Brain microvascular endothelial cell (primary cell): ENCODE measurements at places on chromosomes 11 and 22.
A peak's percentile ranks its signal among the peaks of the same experiment; 100 is the strongest.

DNA sequence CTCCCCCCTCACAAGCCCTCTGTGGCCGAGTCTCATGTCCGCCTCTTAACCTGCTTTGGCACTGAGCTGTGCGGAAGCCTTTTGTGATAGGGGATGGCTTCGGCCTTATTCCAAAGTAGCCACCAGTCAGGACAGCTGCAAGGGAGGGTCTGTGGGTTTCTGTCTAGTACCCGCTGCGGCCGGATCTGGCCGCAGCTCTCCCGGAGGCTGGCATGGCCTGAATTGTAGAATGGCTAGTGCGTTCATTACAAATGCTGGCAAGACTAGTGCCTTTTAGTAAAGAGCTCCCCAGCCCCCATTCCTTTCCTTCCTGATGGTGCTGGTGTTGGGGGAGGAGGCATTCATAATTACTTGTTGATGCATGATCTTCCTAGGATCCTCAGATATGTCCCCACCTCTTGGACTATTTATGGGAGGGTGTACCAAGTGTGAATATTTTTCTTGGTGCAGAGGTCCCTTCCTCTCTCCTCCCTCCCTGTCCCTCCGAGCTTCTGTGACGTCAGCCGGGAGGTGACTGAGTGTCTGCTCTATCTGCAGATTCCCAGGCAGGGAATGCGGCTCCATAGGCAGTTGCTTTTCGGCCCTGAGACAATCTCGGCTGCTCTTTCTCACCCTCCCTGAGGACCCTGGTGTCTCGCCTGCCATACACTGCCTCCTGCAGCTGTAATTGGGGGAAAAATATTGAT lies 108.7 kb upstream of the E2F8 start:
- no peak for DNase-seq

DNA sequence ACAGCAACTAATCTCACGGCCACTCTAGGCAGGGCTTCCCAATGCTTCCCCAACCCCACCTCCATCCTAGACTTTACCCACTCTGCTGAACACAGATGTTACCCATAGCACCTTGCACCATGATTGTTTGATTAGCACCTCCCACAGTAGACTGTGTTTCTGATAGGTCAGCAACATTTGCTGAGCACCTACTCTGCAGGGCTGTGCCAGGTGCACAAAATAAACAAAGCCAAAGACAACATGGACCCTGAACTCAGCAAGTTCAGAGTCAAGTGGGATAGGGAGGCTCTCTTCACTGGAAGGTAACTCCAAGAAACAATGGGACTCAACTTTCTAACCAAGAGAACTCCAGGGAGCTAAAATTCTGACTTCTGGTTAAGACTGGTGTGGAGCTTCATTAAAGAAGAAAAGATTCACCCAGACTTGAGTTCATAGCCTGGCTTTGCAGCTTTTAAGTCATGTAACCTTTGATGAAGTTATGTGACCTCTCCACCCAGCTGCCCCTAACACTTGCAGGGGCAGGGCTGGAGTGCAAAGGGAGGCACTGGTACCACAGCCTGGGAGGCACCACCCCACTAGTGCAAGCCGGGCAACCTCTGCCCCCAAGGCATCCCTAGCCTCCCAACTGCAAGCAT lies 6.7 kb upstream of the RTN4RL2 start:
- DNase-seq, result no peak

GRCh38 chr11:19963697-19964387 lies 196.4 kb downstream of the DBX1 start:
- DNase-seq, result no peak

DNA sequence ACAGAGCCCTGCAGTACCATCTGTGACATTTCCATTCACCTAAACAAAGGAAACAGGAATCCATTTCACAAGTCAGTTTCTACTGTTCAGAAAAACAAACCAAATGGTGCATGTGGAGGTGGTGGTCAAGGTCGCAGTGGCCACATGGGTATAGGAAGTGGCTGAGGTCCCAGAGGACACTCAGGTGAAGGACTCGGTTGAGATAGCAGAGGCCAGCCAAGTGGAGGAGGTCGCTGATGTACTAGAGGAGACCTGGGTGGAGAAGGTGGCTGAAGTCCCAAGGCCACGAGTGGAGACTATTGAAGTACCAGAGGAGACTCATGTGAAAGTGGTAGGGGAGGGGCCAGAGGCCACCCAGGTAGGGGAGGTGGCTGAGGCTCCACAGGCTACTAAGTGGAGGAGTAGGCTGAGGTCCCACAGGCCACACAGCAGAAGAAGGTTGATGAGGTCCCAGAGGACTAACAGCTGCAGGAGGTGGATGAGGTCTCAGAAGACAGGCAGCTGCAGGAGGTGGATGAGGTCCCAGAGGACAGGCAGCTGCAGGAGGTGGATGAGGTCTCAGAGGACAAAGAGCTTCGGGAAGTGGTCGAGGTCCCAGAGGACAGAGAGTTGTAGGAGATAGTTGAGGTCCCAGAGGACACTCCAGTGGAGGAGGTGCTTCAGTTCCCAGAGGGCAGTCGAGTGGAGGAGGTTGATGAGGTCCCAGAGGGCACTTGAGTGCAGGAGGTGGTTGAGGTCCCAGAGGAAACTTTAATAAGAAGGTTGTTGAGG lies 40.2 kb downstream of the ZNF195 start:
- no peak for DNase-seq

DNA sequence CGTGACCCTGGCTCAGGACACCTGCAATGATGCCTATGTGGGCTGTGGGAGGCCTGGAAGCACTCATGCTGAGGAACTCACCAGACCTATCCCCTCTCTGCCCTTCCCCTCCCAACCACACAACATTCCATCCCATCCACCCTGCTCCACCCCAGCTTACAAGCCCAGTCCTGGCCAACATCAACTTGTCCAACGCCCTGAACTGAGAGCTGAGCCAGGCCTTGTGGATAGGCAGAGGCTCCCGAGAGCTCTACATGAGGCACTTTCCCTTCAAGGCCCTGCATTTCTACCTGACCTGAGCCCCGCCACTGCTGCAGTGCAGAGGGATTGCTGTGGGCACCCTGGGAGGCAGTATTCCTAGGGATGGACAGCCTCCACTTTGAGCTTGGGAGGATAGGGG lies 112.4 kb downstream of the PDE2A start:
- no peak for DNase-seq

- no peak for DNase-seq
Measured at GRCh38 chr11:57571606-57572005, 4.1 kb upstream of the UBE2L6 start.

- DNase-seq, result peak; percentile 9
Measured at GRCh38 chr11:115606498-115607220, 102.4 kb upstream of the CADM1 start.

DNA sequence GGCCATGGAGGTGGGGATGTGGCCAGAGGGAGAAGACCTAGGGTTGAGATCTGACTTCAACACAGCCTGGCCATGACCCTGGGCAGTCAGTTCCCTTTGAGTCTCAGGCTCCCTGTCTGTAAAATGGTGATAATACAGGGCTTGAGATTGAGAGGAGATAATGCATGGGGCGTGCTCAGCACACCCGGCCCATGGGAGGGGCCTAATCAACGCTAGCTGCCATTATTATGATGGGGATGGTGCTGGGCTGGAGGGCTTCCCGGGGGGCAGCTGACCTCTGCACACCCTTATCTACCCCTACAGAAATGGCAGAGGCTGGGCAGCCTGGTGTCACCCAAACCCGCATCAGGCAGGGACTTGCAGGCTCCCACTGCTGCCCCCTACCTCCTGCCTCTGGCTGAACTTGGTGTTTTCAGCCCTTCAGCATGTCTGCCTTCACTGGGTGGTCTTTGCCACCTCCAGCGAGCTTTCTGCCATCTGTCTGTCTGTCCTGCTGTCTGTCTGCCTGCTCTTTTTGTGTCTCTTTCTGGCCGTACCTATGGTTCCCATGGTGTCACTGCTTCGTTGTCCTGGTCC lies 84.5 kb downstream of the CACNA1I start:
- DNase-seq, result no peak

DNA sequence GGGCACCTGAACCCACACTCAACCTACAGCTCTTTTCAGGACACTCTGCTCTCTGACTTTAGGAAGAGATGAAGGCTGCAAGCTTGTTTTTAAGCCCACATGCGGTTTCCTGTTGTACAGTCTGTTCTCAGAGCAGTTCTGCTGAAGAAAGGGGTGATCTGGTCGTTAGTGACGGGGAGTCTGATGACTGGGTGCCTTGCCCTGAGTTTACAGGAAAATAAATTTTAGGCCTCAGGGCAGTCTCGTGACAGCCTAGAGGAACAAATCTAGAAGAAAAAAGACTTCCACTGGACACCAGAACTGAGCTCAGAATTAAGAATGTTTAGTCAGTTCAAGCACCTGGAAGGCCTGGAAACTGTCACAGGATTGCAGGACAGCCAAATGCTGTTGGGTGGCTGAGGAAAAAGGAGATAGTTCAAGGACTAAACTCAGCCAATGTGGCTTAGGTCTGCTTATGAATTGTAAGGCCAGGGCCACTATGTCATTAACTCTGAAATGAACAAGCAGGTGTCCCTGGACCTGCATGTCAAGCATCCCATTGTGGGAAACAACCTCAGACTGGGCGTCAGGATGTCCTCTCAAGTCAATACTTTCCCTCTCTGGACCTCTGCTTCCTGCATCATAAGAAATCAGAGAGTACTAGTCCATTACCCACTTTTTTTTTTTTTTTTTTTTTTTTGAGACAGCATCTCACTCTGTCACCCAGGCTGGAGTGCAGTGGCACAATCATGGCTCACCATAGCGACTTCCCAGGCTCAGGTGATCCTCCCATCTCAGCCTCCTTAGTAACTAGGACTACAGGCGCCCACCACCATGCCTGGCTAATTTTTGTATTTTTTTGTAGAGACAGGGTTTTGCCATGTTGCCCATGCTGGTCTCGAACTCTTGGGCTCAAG lies 5.7 kb downstream of the PIK3IP1 start:
- no peak for DNase-seq

GRCh38 chr22:40001800-40002577 lies 7.2 kb downstream of the FAM83F start:
- no peak for DNase-seq

DNA sequence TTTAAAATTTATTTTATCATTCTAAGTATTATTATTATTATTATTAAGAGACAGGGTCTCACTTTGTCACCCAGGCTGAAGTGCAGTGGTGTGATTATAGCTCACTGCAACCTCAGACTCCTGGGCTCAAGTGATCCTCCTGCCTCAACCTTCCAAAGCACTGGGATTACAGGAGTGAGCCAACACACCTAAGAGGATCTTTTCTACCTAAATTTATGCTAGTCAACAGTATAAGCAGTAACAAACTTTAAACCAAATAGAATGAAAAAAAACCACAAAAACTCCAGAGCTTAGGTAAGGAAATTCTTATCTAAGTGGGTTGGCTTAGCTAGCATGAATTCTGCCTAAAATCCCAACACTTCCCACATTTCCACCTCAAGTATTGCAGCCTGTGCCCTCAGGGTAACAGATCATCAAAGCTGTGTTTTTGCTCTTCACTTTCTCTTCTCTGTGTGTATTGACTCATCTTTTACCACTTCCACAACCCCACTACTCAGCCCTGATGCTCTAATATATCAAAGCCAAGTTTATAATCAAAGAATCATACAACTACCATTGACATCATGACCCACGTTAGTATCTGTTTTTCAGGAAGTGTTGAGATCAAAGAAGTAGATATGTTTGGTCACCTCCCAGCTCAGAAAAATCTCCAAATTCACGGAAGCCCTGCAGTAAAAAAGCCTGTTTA lies 93.7 kb upstream of the SPON1 start:
- DNase-seq, result no peak

- peak; percentile 70 for DNase-seq
Measured at GRCh38 chr11:69744435-69744834, 30.7 kb downstream of the FGF4 start.

GRCh38 chr11:75597636-75598035 lies 35.6 kb downstream of the SERPINH1 start:
- DNase-seq, result peak; percentile 29

DNA sequence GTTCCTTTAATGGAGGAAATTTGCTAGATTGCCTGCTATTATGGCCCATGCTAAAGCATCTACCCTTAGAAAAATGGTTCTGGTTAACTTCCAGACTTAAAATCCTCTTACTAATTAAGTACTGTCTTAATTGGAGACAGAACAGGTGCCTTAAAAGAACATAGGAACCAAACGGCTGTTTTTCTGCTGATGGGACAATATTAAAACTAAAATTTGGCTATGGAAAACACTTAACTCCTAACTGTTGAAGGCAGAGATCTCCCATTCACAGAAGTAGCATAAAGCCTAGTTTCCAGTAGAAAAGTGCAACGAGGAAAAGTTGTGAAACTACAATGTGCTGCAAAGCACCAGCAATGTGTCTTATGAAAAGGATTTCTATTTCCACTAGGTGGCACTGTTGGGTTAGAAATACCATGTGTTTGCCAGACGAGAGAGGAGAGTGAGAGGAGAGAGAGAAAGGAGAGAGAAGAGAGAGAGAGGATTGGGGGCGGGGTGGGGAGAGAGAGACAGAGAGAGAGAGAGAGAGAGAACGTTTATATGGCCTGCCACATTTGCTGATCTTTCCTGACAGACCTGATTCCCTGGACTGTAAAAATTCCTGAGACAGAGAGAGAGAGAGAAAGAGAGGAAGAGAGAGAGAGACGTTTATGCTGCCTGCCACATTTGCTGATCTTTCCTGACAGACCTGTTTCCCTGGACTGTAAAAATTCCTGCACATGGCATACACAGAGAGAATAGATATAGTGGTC lies 51.5 kb downstream of the FAM181B start:
- DNase-seq, result peak; percentile 49

DNA sequence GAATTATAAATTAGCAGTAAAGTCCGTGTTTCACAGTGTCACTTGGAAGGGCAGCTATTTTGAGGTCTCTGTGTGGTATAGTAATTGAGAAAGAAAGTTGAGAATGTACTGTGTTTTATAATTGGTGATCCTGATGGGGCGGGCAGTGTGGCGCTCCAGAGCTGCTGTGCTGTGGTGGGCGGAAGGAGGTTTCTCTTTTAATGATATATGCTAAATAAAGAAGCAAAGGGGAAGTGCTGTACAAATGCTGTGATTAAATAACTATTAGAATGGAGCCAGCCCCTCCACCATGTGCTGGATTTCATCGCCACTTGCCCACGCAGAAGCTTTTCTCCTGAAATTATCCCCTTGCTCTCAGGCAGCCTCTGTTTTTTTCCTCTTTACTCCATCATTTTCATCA lies 24.6 kb downstream of the ATXN10 start:
- DNase-seq, result no peak

- no peak for DNase-seq
Measured at GRCh38 chr11:40170078-40170477, 1289.4 kb downstream of the LRRC4C start.

GRCh38 chr11:7645206-7645605 lies 28.1 kb downstream of the CYB5R2 start:
- DNase-seq, result no peak

DNA sequence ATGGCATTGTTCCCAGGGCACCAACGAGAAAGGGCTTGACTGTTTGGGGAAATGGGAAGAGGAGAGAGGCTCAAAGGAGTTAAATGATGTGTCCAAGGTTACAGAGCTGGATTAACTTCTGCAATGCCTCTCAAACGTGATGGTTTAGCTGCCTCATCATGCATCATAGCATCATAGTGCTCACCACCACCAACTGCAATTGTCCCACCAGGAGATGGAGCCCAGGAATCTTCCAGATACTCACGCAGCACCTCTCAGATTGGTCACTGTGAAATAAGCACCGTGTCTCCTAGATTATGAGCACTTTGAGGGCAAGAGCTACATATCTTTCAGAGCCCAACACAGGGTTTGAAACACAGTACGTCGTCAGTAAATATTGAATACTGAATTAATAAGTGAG lies 69.2 kb downstream of the PRSS23 start:
- DNase-seq, result no peak
